Left ventricle myocardium superior (tissue), 1 donor: ENCODE measurements at places on chromosomes 7 and 10. TPM values are rescaled to one million over a fixed set of nuclear protein-coding genes. Genes with fewer than 3 reads are reported as not detected.

The MYL10 gene
- not detected for total RNA-seq

GRCh38 chr10:84783386-84783785 lies 455.0 kb downstream of the CCSER2 start:
- DNase-seq: no peak

- no peak for DNase-seq
These were observed 81.9 kb downstream of the RBM20 start for GRCh38 chr10:110725801-110726630.

- DNase-seq: no peak
These were observed 50.6 kb downstream of the PTPRN2 start for GRCh38 chr7:158536871-158537515.

GRCh38 chr7:147376192-147376591 lies 1214.4 kb upstream of the C7orf33 start:
- DNase-seq: no peak
